ENCODE measurements at places on chromosomes 4 and X. TPM values are rescaled to one million over a fixed set of nuclear protein-coding genes. Genes with fewer than 3 reads are reported as not detected.

The FOXR2 gene
- not detected for total RNA-seq

The BEX1 gene
- not detected for total RNA-seq

The TLR2 gene
- 6.5 TPM for total RNA-seq

The INTS12 gene
- 14.8 TPM for total RNA-seq

The ADGRL3 gene
- not detected for total RNA-seq

The KLHL4 gene
- not detected for total RNA-seq

The TMEM47 gene
- total RNA-seq: not detected

GRCh38 chr4:62260254-62260653, 1060.1 kb downstream of the ADGRL3 start:
- no peaks in the 10 kb centered on the region for H3K27me3 ChIP-seq
- no peaks in the 10 kb centered on the region for H3K4me1 ChIP-seq
- H3K4me3 ChIP-seq: no peak overlapping the region
- H3K27ac ChIP-seq: no peak overlapping the region
- DNase-seq: no peak

DNA sequence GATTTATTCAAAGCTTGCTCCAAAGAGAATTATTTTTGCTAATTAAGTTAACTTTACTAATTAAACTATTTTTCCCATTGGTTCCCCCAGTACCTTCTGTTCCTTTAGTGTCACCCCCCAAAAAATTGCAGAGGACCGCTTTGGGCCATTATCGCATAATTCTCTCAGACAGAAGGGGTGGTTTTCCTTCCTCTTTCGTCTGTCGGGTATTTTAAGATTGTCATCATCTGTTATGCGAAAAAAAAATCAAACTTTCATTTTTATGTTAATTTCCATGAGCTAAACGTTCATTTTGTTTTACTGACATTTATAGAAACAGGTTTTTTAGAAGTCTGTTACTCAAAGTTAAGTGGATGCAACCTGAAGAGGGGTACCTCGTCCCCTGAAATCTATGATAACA, 76.2 kb upstream of the DDX3X start:
- no peaks in the 10 kb centered on the region for H3K27me3 ChIP-seq
- no peak overlapping the region for H3K4me3 ChIP-seq
- H3K4me1 ChIP-seq: no peaks in the 10 kb centered on the region
- H3K27ac ChIP-seq: no peak overlapping the region
- DNase-seq: no peak

GRCh38 chrX:86016139-86016538, 31.2 kb downstream of the CHM start:
- no peaks in the 10 kb centered on the region for H3K36me3 ChIP-seq
- no peak overlapping the region for H3K27ac ChIP-seq
- no peak for DNase-seq
- H3K4me3 ChIP-seq: no peak overlapping the region
- no peaks in the 10 kb centered on the region for H3K27me3 ChIP-seq
- H3K4me1 ChIP-seq: no peaks in the 10 kb centered on the region

GRCh38 chr4:27830251-27830650, 969.6 kb downstream of the STIM2 start:
- no peak overlapping the region for H3K4me3 ChIP-seq
- no peaks in the 10 kb centered on the region for H3K4me1 ChIP-seq
- H3K36me3 ChIP-seq: no peaks in the 10 kb centered on the region
- no peak for DNase-seq
- H3K27me3 ChIP-seq: no peaks in the 10 kb centered on the region

- H3K36me3 ChIP-seq: peaks cover 3% of the 10 kb centered on the region
- no peaks in the 10 kb centered on the region for H3K27me3 ChIP-seq
- H3K4me1 ChIP-seq: no peaks in the 10 kb centered on the region
- DNase-seq: no peak
- H3K27ac ChIP-seq: no peak overlapping the region
These were observed 48.0 kb upstream of the MAP3K15 start for GRCh38 chrX:19563327-19563726.

DNA sequence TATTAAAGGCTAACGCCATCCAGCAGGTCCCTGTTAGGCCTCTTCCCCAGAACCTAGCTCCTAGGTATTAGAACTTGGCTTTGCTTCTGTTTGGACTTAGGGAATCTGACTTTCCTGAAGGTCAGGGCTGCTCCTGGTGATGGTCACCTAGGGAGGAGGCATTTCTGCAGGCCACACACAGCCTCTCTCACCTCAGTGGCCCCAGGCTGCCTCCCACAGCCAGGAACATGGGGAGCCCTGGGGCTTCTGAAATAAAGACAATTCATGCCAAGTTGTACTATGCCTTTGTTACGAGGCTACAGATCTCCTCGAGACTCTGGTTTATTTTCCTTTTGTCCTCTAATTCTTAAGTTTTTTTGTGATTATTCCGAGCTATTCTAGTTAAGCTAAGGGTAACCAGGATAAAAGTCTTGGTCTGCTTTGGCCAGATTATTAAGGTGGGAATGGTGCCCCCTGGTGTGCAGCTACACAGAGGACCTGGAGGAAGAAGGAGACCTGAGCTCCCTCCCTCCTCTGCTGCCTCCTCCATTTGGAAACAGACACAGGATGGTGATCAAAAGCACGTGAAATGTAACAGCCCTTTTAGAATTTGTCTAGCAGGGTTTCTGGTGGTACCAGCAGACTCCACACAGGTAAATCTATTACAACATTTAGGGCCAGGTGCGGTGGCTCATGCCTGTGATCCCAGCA, 131.0 kb downstream of the DCLK2 start:
- H3K27me3 ChIP-seq: no peaks in the 10 kb centered on the region
- no peak overlapping the region for H3K4me3 ChIP-seq
- no peak for DNase-seq
- no peak overlapping the region for H3K27ac ChIP-seq
- H3K4me1 ChIP-seq: no peaks in the 10 kb centered on the region

DNA sequence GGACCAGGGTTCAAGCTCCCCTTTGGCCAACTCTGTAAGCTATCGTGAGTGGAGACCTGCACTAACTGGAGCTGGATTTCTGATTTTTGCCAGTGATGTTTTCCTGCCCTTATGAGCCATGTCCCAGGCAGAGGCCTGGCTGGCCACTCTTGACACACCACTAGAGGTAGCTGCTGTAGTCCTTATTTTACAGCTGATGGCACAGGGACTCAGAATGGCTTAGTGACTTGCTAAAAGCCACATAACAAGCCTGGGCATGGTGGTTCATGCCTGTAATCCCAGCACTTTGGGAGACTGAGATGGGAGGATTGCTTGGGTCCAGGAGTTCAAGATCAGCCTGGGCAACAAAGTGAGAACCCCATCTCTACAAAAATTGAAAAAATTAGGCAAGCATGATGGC, 33.4 kb downstream of the CYTL1 start:
- no peaks in the 10 kb centered on the region for H3K4me1 ChIP-seq
- H3K27me3 ChIP-seq: no peaks in the 10 kb centered on the region
- no peak overlapping the region for H3K4me3 ChIP-seq
- no peaks in the 10 kb centered on the region for H3K36me3 ChIP-seq

DNA sequence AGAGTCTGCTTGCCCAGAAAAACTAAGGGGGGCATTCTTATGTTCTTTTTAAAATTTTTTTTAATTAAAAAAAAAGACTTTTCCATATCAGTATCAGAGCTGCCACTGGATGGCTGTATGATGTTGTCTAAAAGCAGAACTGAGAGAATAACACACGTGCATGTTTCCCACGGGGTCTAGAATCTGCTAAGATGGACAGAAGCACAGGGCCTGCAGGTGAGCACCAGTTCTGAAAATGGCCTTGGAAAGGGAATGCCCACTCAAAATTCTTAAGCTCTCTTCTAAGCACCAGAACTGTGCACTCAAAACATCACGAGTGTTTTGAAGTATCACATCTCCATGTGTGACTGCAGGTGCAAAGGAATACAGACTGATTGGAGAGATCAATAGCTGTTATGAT, 61.1 kb downstream of the ARAP2 start:
- H3K36me3 ChIP-seq: peaks cover 11% of the 10 kb centered on the region
- peaks cover 10% of the 10 kb centered on the region for H3K4me1 ChIP-seq
- no peak overlapping the region for H3K4me3 ChIP-seq
- no peak for DNase-seq

DNA sequence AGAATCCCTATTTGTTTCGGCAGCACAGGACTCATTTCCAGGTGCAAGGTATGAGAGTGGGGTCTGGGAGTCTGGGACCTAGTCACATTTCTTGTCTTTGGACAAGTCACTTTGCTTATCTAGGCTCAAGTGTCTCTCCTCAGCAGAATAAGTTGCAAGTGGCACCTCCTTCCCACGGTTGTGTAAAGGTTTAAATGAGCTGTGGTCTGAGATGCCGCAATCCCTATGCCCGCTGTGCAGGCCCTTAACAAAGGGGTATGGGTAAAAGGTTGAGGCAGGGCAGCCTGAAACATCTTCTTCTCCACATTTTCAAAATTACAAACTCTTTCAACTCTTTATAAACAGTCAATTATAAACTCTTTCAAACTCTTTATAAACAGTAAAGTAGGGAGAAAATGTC, 93.7 kb downstream of the RTL5 start:
- H3K27ac ChIP-seq: no peak overlapping the region
- H3K36me3 ChIP-seq: no peaks in the 10 kb centered on the region
- H3K4me3 ChIP-seq: no peak overlapping the region
- no peaks in the 10 kb centered on the region for H3K4me1 ChIP-seq

DNA sequence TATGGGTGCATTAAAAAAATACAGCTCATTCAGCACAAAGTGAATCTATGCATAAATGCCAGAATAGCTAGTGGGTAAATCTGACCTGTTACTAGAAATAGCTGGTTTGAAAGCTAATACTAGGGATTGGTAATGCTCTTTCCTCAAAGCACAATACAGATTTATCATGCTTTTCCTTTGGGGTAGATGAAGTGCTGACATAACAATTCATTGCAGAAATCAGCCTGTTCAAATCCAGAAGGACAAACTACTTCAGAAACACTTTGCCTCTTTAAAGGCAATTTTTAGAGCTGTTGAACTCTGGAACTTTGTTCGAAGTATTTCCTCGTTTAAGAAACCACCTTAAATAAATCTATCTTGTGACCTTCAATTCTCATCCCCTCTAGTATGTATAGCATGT, 957.9 kb downstream of the ARAP2 start:
- H3K4me1 ChIP-seq: no peaks in the 10 kb centered on the region
- no peaks in the 10 kb centered on the region for H3K36me3 ChIP-seq
- no peak overlapping the region for H3K4me3 ChIP-seq
- H3K27me3 ChIP-seq: no peaks in the 10 kb centered on the region

DNA sequence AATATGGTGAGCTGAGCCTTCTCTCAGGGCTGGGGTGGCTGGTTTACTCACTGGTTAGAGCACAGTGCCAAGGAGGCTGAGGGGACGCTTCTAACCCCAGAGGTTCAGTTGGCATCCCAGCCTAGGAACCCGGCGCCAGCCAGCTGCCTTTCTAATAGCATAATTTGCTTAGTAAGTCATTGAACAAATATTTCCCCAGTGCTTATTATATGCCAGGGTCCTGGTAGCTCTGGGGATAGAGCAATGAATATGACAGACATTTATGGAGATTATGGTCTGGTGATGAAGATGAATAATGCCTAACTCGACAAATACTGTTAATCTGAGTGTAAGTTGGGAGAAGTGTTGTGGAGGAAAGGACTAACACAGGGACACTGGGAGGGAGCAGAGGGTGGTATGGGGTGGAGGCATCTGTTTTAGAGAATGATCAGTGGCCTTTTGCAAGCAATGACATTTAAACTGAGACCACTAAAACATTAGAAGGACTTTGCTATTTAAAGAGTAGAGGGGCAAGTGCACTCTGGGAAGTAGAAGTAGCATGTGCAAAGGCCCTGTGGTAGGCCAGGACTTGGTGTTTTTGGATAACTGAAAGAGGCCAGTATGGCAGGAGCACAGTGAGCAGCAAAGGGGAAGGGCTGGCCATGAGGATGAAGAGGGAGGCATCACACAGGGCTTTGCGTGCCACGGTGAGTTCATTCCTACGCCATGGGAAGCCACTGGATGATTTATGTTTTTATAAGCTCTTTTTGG, 71.9 kb downstream of the ATG4A start:
- DNase-seq: no peak
- no peak overlapping the region for H3K4me3 ChIP-seq
- no peak overlapping the region for H3K27ac ChIP-seq
- no peaks in the 10 kb centered on the region for H3K4me1 ChIP-seq
- no peaks in the 10 kb centered on the region for H3K27me3 ChIP-seq
- no peaks in the 10 kb centered on the region for H3K36me3 ChIP-seq

DNA sequence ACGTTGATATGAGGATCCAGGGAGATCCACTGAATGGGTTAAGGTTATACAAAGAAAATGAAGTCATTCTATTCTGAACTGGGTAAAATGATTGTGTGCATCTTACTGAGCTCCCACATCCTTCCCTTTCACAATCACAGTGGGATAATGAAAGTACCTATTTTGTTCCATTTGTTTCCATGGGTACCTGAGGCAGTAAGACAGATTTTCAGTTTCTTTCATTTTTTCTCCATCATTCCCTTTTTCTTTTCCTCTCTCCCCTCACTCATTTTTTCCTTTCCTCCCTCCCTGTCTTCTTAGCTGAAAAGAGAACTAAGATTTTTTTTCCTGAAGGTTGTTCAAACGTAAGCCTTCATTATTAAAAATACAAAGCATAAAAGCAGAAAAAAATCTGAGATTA, 4.6 kb downstream of the GRIA2 start:
- H3K27ac ChIP-seq: no peak overlapping the region
- H3K36me3 ChIP-seq: no peaks in the 10 kb centered on the region
- H3K27me3 ChIP-seq: no peaks in the 10 kb centered on the region
- no peaks in the 10 kb centered on the region for H3K4me1 ChIP-seq
- no peak for DNase-seq

GRCh38 chrX:106599411-106599810, 12.4 kb upstream of the RADX start:
- no peaks in the 10 kb centered on the region for H3K4me1 ChIP-seq
- no peak for DNase-seq

GRCh38 chrX:107935200-107935599, 47.0 kb downstream of the TEX13B start:
- DNase-seq: no peak
- no peaks in the 10 kb centered on the region for H3K4me1 ChIP-seq
- H3K4me3 ChIP-seq: no peak overlapping the region
- H3K27ac ChIP-seq: no peak overlapping the region
- H3K27me3 ChIP-seq: no peaks in the 10 kb centered on the region
- no peaks in the 10 kb centered on the region for H3K36me3 ChIP-seq

GRCh38 chr4:74044677-74045076, 6.2 kb upstream of the CXCL3 start:
- no peaks in the 10 kb centered on the region for H3K36me3 ChIP-seq
- no peak overlapping the region for H3K4me3 ChIP-seq
- H3K27me3 ChIP-seq: no peaks in the 10 kb centered on the region
